Trophoblast cell (in vitro differentiated cells and primary cell): ENCODE measurements at places on chromosomes 5 and 9.

GRCh38 chr9:92439921-92440750, 15.9 kb upstream of the OMD start:
- peak; percentile 7 for DNase-seq

DNA sequence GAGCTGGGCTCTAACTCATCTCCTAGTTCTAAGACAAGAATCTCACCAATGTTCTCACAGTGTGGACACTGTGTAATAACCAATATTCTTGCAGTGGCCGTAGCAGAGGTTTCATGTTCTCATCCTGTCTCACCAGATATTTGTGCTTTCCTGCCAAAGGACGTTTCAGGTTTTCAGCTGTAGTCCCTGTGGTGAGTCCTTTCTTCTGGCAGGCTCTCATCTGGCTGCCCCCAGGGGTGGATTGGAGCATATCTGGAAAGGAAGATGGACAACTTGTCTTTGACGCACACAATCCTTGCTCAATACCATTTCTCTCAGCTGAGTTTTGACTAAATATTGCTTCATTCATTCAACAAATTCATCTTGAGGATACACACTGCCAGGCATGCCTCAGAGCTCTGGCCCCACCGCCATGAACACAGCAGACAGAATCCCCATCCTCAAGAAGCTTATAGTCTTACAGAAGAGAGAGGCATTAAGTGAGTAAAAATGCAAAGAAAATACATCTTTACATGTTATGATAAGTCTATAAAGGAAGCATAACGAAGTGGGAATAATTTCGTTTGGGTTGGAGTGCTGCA, 33.8 kb upstream of the NEURL1B start:
- peak; percentile 92 for DNase-seq

GRCh38 chr5:11269515-11269914, 508.5 kb upstream of the DAP start:
- no peak for DNase-seq

- DNase-seq, result no peak
Measured at GRCh38 chr5:124706051-124706450, 40.4 kb downstream of the ZNF608 start.

- DNase-seq, result no peak
Measured at GRCh38 chr9:115849679-115850412, 303.7 kb upstream of the PAPPA start.

DNA sequence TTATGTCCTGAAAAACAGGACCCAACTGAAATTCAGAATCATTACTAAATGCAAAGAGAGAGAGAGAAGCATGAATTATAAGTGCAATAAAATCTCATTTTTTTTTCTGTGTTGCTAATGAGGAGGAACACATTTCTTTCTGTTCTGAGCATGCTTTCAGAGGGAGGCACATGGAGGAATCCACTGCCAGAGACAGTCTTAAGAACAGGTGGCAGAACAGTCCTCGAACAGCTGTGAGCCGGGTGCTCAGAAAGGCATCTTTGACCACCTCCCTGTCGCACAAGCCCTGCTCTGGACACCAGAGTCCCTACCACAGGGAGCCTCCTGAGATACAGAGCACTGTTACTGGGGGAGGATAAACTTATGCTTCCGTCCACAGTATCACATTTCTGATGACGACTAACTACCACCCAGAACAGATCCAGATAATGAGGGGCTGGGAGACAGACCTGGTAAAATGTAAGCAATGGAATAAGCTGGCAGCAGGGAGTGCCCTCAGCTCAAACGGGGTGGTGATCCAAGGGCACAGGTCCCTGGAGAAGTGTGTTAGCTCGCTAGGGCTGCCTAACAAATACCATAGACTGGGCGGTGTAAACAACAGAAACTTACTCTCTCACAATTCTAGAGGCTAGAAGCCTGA, 134.0 kb downstream of the SLC1A3 start:
- no peak for DNase-seq

DNA sequence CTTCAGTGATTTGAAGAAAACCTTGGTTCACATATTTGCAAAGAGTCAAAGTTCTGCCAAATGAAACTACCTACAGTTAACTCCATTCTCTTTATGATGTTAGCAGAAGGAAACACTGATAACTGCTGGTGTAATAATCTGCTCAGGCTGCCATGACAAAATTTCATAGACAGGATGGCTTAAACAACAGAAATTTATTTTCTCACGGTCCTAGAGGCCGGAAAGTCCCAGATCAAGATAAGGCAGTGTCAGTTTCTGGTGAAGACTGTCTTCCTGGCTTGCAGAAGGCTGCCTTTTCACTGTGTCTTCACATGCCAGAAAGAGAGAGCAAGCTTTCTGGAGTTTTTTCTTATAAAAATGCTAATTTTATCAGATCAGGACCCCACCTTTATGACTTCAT, 102.4 kb upstream of the PARP8 start:
- no peak for DNase-seq
